ENCODE measurements at places on chromosomes 6 and 20.

DNA sequence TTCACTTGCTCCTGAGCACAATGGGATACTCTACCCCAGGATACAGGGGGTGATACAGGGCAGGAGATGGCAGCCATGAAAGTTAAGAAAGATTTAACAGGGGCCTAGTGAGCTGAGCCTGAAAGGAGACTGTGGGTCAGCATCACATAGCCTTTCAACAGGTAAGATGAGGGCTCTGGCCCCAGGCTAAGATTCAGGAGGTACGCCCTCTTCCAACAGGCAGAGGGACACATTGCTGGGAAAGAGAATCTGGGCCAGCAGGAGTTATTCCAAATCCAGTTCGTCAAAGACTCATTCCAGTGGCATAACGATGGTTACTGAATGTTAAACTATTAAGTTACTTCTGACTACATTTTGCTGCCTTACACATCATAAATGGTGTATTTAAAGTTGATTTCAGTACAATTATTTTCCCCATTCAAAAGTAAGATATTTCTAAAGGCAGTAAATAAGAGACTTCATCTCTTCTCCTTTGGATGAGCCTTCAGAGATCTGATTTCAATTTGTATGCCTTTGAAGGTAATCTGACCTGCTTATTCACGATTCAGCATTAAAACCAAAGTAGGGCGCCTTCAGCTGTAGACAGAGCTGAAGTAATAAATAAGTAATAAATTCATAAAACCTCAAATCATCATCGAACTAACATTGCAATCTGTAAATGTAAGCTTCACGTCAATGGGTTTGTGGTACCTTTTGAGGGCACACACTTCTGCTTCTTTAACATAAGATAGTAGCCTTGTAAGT, 62.4 kb downstream of the HS3ST5 start:
- DNase-seq, result no peak

- no peak for DNase-seq
Measured at GRCh38 chr6:130113201-130113710, 94.9 kb downstream of the L3MBTL3 start.

DNA sequence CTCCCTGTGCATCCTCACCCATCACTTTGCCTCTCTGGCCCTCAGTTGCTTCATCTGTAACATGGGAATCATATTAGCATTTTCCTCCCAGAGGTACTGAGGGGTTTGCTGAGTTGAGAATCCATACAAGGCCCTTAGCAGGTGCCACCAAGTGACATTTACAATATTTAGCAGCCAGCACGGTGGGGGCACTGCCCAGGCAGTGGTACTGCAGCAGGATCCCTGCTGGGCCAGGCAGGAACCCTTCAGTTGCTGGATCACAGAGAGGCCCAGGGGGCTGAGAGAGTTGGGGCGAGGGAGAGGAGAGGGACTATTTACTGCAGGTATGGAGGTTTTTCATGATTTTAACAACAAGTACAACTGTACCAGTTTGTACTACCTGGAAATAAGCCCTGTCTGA, 65.9 kb downstream of the CDH22 start:
- DNase-seq, result no peak

DNA sequence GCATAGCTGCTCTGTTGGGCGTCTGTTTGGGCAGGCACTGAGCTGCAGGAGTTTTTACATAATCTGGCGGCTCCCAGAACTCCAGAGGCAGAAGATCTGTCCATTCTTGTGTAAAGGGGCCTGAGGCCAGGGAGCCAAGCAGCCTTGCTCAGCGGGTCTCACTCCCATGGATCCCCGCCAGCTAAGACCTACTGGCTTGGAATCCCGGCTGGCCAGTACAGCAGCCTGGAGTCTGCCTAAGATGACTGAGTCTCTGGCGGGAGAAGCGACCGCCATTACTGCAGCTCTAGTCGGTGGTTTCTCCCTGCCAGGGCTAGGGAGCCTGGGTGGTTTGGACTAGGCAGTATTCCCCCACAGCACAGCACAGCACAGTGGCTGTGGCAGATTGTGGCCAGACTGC, 268.4 kb upstream of the SYNCRIP start:
- DNase-seq, result no peak

DNA sequence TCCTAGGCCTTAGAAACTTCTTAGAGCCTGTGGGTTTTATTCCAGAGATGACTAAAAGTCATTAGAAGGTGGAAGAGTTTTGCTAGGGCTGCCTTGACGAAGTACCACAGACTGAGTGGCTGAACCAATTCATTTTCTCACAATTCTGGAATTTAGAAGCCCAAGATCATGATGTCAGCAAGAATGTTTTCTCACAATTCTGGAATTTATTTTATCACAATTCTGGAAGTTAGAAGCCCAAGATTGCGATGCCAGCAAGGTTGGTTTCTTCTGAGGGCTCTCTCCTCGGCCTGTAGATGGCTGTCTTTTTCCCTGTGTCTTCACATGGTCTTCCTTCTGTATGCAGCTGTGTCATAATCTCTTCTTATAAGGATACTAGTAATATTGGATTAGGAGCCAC, 672.9 kb upstream of the MARCKS start:
- no peak for DNase-seq
